ENCODE measurements at places on chromosomes 1 and 21.

DNA sequence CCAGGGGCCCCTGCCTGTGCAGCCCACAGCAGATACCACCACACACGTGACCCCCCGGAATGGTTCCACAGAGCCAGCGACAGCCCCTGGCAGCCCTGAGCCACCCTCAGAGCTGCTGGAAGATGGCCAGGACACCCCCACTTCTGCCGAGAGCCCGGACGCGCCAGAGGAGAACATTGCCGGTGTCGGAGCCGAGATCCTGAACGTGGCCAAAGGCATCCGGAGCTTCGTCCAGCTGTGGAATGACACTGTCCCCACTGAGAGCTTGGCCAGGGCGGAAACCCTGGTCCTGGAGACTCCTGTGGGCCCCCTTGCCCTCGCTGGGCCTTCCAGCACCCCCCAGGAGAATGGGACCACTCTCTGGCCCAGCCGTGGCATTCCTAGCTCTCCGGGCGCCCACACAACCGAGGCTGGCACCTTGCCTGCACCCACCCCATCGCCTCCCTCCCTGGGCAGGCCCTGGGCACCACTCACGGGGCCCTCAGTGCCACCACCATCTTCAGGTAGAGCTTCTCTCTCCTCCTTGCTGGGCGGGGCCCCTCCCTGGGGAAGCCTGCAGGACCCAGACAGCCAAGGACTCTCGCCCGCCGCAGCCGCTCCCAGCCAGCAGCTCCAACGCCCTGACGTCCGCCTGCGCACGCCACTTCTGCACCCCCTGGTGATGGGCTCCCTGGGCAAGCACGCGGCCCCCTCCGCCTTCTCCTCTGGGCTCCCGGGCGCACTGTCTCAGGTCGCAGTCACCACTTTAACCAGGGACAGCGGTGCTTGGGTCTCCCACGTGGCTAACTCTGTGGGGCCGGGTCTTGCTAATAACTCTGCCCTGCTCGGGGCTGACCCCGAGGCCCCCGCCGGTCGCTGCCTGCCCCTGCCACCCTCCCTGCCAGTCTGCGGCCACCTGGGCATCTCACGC is 51.0 kb downstream of the COL18A1 start:
- DNase-seq: no peak

- DNase-seq: no peak
Measured at GRCh38 chr1:85705940-85706339, 2.3 kb downstream of the ZNHIT6 start.

DNA sequence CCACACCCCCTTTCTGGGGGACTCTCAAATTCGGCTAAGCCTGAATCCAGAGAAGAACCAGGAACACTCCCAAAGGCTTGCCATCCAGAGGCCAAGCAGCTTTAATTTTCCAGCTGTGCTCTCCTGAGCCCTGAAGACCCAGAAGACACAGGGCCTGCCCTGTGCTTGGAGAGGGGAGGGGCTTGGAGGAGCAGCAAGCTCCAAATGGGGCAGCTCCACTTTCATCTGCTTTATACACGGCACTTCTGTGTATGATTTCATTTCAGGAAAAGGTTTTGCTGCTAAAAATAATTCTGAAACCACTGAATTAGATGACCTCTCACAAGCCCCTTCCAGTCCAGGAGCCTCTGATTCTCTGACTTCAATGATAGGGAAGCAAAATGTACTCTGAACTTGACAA is 39.2 kb upstream of the CTTNBP2NL start:
- no peak for DNase-seq

DNA sequence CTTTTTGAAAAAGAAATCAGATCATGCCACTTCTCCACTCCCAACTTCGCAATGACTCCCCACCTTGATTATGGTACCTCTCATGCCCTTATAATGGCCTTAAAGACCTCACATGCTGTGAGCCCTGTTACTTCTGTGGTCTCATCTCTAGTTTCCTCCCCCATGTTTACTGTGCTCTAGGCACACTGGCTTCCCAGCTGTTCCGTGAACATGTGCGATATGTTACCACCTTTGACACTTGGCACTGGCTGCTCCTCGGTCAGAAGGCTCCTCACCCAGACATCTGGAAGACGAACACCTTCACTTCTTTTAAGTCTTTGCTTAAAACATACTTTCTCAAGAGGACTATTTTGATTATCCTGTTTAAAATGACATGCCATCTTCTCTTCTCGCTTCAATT is 14.3 kb upstream of the NTMT2 start:
- DNase-seq: no peak

DNA sequence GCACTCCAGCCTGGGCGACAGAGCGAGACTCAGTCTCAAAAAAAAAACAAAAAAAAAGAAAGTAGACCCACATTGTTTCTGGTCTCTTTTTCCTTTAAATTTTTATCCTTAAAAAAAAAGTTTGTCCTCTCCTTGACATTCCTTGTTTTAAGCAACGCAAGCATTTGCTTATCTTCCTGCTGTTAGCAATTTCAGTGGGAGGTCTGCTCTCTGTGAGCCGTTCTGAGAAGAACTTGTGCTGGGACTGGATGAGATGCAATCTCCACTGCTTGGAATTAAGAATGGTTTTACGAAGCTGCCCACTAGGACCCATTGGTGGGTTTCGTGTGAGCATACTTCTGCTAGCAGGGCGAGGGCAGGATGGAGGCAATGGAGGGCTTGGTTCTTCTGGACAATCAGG is 225.1 kb upstream of the TMEM51 start:
- no peak for DNase-seq

DNA sequence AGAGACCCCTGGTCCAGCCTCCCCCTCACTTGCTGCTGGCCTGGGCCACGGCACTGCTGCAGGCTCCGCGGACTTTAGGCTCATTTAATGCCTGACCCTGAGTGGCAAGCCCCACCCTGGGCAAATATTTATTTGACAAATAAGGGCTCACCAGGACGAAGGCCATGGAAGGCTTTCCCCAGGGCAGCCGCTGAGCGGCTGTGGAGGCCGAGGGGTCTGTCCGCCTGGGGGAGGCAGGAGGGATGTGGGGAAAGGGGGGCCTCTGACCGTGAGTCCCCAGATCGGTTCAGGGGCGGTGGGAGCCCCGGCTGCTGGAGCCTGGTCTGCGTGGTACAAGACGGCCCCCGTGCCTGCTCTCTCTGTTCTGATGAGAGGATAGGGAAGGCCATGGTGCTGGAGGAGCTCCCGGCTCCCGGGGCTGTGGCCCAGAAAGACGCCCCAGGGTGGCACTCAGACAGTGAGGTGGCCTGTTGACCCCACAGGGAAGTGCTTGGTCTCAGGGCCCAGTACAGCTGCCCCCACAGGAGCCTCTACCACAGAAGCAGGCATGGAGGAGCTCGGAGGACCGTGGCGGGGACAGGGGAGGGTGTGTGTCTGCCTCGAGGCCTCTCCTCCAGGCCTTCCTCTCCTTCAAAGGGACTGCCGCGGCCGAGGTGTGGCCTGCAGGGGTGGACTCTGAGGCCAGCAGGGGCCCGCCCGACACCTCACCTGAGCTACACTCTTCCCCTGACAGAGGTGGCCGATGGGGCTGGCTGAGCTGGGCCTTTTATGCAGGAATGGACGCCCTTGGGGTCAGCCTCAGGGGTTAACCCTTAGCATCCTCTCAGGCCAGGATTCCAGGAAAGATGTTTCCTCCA is 9.1 kb upstream of the C1orf159 start:
- DNase-seq: no peak

DNA sequence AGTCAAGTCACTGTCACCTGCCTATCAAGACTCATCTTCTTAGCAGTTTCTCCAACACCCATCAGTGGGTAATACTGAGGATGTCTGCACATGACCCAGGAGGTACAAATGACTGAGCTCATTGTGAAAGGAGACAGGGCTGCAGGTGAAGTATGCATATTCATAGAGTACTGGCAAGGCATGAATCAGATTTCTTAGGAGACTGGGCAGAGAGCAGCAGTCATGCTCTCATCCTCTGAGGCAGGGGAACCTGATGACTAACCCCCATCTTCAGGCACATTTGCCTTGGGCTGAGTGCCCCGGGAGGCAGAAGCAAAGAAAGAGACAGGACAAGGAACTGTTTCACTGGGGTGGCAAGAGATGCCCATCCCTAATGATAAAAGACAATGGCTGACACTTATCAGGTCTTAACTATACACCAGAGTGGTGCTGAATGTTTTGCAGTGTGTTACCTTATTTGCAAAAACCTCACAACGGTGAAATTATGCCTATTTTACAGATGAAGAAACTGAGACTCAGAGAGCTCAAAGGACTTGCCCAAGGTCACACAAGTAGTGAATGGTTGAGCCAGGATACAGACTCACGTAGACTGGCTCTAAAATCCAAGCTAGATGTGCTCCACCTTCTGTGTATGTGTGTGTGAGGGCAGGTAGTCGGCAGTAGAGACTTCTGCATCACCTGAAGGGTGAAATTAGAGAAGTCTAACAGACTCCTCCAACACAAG is 9.2 kb upstream of the GRHL3 start:
- DNase-seq: no peak

DNA sequence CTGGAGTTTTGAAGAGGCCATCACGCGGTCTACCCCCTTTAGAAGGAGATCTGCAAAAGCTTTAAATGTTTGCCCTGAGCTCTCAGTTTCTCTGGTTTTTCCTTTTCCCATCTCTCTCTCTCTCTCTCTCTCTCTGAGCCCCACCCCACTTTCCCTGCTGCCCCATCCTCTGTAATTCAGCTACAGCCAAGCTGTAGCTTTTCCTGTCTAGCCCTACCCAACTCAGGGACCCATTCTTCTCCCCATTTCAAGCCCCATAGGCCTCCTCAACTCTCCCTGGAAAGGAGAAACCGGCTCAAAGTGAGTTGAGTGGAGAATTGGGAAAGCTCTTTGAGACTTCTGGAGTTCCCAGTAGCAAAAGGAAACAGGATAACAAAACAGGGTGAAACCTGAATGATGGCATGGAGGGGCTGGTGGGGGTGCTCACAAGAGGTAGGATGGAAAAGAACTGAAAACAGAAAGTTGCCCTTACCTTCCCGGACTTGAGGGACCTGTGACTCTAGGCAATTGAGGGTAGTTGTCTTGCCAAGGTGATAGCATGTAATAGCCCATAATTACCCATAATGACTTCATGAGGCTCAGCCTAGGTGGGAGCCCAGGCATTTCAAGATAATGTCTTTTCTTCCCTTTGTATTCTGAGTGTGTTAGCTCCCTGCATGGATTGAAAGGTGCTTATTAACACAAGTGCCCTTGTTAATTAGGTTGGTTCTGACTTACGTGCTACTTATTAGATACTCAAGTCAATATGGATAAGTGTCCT is 84.9 kb downstream of the SLC16A1 start:
- DNase-seq: no peak

- no peak for DNase-seq
Measured at GRCh38 chr1:79849388-79849787, 842.9 kb upstream of the ADGRL4 start.

DNA sequence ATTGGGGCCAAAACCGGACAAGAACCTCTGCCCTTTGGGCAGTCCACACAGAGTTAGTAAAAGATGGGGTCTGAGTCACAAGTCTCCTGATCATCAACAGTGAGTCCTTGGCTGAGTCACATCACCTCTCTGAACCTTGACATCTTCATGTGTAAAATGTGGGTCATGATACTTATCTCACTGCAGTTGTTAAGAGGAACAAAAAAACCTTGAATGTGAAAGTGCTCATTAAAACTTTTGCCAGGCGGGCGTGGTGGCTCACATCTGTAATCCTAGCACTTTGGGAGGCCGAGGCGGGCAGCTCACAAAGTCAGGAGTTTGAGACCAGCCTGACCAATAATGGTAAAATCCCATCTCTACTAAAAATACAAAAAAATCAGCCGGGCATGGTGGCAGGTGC is 15.7 kb downstream of the S100A16 start:
- no peak for DNase-seq

GRCh38 chr1:41370756-41371420 is 9.7 kb downstream of the FOXO6 start:
- no peak for DNase-seq

- no peak for DNase-seq
Measured at GRCh38 chr1:78758506-78758905, 108.9 kb downstream of the IFI44 start.

DNA sequence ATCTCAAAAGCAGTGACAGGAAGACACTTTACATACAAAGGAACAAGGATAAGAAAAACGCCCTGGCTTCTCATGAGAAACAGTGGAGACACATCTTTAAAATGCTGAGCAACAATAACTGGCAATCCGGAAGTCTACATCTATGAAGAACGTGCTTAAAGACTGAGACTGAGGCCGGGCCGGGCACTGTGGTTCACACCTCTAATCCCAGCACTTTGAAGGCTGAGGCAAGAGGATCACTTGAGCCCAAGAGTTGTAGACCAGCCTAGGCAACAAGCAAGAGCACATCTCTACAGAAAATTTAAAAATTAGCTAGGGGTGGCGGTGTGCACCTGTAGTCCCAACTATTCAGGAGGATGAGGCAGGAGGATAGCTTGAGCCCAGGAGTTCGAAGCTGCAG is 2.1 kb upstream of the KRTAP12-1 start:
- no peak for DNase-seq

GRCh38 chr21:36337099-36337509 is 17.1 kb downstream of the MORC3 start:
- no peak for DNase-seq

GRCh38 chr1:229280921-229281320 is 10.0 kb downstream of the RAB4A start:
- DNase-seq: no peak

- DNase-seq: no peak
Measured at GRCh38 chr1:210232511-210233215, at the start of gene SERTAD4. TSS of gene SERTAD4 (plus strand) at chr1:210232796. CDS start at chr1:210237961, 5,165 bp downstream.

DNA sequence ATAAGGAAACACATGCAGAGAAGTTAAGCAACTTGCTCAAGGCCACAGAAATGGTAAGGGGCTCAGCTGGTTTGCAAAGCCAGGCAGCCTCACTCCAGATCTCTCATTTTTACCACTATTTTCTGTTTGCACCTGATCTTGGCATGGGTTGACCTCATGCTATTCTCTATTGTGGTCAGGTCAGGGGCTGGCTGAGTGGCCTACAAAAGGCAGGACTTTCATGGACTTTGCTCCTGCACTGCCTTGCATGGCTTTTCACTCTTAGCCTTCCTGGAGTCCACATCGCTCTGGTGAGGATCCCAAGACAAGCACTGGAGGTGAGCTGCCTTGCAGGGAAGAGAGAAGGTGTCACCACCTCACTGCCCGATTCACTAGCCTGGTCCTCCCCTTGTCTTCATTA is 56.8 kb upstream of the CSF3R start:
- DNase-seq: no peak

GRCh38 chr1:30929135-30929889 is 20.8 kb upstream of the SDC3 start:
- DNase-seq: no peak
